Activated T-helper 1 cell treated with anti-CD3 and anti-CD28 coated beads, Interleukin-12 subunit alpha, Interleukin-12 subunit beta, Interleukin-2, Interleukin-4 antibody, amounts not matched to agents 30 ng/mL and 10 ng/mL and 1 ng/mL, durations not matched to agents 14 hours and 24 hours and 36 hours (primary cell): ENCODE measurements at places on chromosomes 2 and 18.

GRCh38 chr2:120343100-120343432 lies 2.9 kb upstream of the INHBB start:
- no peaks in the 10 kb centered on the region for H3K36me3 ChIP-seq
- peaks cover 61% of the 10 kb centered on the region for H3K27me3 ChIP-seq
- no peak for DNase-seq
- H3K27ac ChIP-seq = no peak overlapping the region

DNA sequence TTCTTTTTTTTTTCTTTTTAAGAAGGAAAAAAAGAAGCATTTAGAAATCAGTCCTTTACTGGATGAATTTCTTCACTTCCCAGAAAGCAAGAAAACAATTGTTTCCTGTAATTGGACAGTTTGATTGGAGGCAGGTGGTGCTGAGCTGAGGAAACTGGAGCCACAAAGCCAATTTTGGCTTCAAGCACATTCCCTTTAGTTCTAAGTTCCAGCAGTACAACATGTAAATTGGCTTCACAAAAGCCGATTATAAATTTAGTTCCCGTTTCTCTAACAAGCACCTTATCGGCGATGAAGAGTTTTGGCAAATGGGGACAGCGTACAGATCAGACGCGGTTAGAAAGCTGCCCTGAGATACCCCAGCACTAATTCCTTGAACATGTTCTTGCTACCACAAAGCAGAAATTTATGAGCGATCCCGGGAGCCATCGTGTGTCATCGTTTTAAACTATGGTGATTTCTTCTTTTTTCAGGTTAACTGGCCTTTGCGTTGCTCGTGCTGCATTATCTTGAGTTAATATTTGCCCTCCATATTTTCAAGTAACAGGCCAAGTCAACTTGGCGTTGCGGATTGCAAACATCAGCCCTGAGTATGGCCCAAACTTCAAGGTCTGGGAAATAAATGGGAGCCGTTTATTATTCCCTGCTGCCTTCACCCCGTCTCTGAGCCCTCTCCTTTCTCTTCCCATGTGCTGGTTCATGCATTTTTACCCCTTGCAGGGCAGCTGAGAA lies 190.4 kb upstream of the ID2 start:
- DNase-seq = no peak
- no peak overlapping the region for H3K27ac ChIP-seq
- peaks cover 3% of the 10 kb centered on the region for H3K36me3 ChIP-seq
- no peak overlapping the region for H3K4me3 ChIP-seq

DNA sequence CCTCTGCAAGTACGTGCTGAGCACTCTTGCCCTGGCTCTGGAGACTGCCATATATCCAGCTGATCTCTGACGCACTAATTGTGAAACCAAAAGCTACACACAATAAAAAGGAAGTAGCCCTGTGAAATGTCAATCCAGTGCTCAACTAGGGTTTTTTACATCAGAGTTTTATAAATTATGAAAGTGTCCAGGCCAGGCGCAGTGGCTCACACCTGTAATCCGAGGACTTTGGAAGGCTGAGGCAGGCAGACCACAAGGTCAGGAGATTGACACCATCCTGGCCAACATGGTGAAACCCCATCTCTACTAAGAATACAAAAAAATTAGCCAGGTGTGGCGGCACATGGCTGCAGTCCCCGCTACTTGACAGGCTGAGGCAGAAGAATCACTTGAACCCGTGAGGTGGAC lies 24.5 kb upstream of the PEX13 start:
- H3K27me3 ChIP-seq = no peaks in the 10 kb centered on the region
- peak overlapping the region; percentile 18 for H3K27ac ChIP-seq

DNA sequence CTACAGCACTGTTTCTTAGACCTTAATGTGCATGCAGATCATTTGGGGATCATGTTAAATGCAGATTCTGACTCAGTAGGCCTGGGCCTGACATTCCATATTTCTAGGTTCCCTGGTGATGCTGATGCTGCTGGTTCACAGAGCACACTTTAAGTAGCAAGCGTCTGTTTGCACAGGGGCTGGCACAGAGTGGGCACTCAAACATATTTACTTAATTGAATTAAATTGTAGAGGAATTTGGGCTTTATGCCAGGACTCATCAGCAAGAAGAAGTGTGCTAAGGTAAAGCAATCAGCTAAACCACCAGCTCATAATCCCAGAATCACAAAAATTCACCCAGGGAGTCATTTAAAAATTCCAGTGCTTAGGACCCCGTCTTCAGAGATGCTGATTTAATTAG lies 25.1 kb upstream of the INPP4A start:
- DNase-seq = no peak
- H3K4me3 ChIP-seq = no peak overlapping the region
- no peak overlapping the region for H3K27ac ChIP-seq
- H3K36me3 ChIP-seq = peaks cover 3% of the 10 kb centered on the region

- no peak overlapping the region for H3K27ac ChIP-seq
- H3K4me3 ChIP-seq = no peak overlapping the region
- no peaks in the 10 kb centered on the region for H3K36me3 ChIP-seq
- no peak for DNase-seq
- H3K27me3 ChIP-seq = no peaks in the 10 kb centered on the region
These were observed 309.7 kb downstream of the PLCL1 start for GRCh38 chr2:198114064-198114463.

- H3K27ac ChIP-seq = peak overlapping the region; percentile 7
- no peak for DNase-seq
- peaks cover 2% of the 10 kb centered on the region for H3K36me3 ChIP-seq
These were observed 156.2 kb downstream of the DTNA start for GRCh38 chr18:34866310-34866709.

DNA sequence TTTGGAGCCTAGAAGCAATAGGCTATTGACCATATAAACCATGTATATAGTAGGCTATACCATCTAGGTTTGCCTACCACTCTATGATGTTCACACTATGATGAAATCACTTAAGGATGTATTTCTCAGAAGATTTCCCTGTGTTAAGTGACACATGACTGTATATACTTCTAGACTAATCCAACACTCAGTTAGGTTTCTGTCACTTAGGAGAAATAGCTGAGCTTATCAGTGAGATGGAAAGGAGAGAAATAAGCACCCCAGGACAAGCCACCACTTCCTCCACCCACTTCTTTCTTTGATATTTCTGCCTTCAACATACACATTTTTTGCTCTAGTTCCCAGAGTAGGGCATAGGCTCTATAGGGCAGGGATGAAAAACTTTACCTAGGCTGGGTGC lies 7.8 kb downstream of the PECR start:
- no peak for DNase-seq
- H3K4me1 ChIP-seq = peaks cover 18% of the 10 kb centered on the region
- no peak overlapping the region for H3K4me3 ChIP-seq
- peaks cover 14% of the 10 kb centered on the region for H3K36me3 ChIP-seq
- H3K27me3 ChIP-seq = no peaks in the 10 kb centered on the region

DNA sequence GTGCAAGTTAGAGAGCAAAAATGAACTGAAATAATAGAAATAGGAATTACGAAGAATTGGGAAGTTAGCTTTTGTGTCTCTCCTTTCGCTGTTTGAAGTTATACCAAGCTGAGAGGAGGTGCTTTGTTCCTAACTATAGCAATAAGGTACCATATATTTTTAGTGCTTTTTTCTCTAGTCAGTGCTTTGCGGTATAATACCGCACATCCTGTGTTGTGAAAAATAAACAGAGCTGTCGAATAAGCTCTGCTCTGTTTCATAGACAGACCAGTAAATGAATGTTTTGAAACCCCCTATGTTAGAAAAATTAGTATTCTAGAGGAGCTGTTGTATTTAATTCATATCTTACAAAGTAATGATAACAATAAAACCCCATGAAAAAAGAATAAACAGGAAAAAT lies 130.8 kb downstream of the MAP4K4 start:
- H3K27me3 ChIP-seq = no peaks in the 10 kb centered on the region
- H3K4me3 ChIP-seq = peak overlapping the region; percentile 19
- H3K4me1 ChIP-seq = peaks cover 76% of the 10 kb centered on the region
- H3K36me3 ChIP-seq = peaks cover 23% of the 10 kb centered on the region
- peak overlapping the region; percentile 77 for H3K27ac ChIP-seq

DNA sequence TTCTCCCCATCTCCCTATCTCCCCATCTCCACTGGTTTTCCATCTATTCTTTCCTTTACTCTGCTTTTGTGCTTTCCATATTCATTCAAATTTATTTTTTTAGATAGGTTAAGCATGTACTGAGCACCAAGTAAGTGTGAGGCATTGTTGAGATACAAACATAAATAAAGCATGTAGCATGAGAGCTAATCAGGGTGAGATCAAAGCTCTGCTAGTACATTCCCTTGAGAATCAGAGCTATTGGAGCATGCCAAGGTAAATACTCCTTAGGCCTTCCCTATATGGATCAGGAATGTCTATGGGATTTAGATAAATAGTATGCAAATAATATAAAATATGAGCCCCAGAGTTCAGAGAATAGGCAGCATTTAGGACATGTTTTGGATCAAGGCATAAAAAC lies 25.3 kb downstream of the BABAM2 start:
- peaks cover 8% of the 10 kb centered on the region for H3K4me1 ChIP-seq
- peaks cover 21% of the 10 kb centered on the region for H3K36me3 ChIP-seq
- no peak for DNase-seq
- no peak overlapping the region for H3K27ac ChIP-seq
- no peaks in the 10 kb centered on the region for H3K27me3 ChIP-seq
- no peak overlapping the region for H3K4me3 ChIP-seq

DNA sequence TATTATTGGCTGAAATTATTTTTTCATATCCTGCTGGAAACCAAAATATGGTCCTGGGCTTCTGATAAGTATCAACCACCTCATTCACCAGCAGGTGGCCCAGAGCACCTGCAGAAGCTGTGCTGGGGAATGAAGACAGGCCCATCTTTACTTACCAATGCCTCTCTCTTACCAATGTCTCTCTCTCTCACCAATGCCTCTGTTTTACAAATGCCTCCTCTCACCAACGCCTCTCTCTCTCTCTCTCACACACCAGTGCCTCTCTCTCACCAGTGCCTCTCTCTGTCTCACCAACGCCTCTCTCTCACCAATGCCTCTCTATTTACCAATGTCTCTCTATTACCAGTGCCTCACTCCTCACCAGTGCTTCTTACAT lies 2.3 kb upstream of the MAL start:
- DNase-seq = peak; percentile 50
- H3K4me3 ChIP-seq = peak overlapping the region; percentile 73
- H3K27ac ChIP-seq = peak overlapping the region; percentile 85
- peaks cover 17% of the 10 kb centered on the region for H3K36me3 ChIP-seq

GRCh38 chr2:70964596-70965386 lies 13.6 kb upstream of the ANKRD53 start:
- peak; percentile 73 for DNase-seq
- no peaks in the 10 kb centered on the region for H3K36me3 ChIP-seq
- H3K4me1 ChIP-seq = peaks cover 9% of the 10 kb centered on the region
- H3K27me3 ChIP-seq = peaks cover 27% of the 10 kb centered on the region

- H3K4me3 ChIP-seq = no peak overlapping the region
- no peak overlapping the region for H3K27ac ChIP-seq
- peaks cover 21% of the 10 kb centered on the region for H3K36me3 ChIP-seq
- H3K27me3 ChIP-seq = no peaks in the 10 kb centered on the region
These were observed 10.3 kb downstream of the STK11IP start for GRCh38 chr2:219607931-219608330.

DNA sequence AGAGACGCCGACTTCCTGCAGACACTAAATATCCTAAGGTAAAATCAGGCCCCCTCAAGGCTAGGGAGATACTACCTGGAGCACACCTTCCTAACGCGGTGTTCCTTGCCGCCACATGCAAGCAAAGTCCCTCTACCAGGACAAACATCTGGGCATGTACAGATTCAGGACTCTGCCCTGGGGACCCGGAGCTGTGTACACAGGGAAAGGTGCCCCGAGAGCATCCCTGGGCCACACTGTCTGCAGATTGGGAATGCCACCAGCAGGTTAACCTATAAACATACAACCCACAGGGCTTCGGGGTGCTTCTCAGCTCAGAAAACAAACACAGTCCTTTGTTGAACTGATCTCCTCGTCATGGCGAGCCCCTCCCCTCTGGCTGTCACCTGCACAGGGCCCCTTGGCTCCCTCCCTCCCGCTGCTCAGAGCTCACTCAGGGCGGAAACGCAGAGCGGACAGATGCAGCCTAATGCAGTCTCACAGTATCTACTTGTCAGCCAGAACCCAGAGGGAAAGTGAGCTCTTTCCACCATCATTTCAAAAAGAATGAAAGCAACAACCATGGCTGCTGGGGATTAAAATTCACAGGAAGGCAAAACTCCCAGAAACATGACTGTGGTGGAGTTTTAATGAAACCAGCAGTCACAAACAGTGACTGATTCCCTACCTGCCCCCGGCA lies 218.8 kb downstream of the HDAC4 start:
- DNase-seq = no peak
- H3K4me3 ChIP-seq = no peak overlapping the region
- no peak overlapping the region for H3K27ac ChIP-seq
- peaks cover 32% of the 10 kb centered on the region for H3K36me3 ChIP-seq

DNA sequence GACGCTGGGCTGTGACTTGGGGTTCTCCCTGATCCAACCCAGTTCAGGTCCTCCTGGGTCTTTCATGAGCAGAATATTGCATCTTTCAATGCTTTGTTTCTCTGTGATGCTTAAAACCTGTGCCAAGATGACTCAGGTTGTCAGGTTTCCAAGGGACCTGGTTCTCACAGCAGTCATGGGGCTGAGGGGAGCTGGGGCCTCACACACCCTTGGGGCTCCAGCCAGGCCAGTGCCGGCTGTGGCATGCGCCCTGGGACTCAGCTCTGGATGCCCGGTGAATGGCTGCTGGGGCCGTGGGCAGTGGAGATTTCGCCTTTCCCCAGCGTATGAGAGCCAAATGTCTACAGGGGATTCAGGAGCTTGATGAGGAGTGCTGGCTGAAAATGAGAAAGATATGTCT lies 29.6 kb downstream of the EDAR start:
- H3K36me3 ChIP-seq = no peaks in the 10 kb centered on the region
- peaks cover 14% of the 10 kb centered on the region for H3K4me1 ChIP-seq
- no peak overlapping the region for H3K27ac ChIP-seq
- H3K4me3 ChIP-seq = no peak overlapping the region

DNA sequence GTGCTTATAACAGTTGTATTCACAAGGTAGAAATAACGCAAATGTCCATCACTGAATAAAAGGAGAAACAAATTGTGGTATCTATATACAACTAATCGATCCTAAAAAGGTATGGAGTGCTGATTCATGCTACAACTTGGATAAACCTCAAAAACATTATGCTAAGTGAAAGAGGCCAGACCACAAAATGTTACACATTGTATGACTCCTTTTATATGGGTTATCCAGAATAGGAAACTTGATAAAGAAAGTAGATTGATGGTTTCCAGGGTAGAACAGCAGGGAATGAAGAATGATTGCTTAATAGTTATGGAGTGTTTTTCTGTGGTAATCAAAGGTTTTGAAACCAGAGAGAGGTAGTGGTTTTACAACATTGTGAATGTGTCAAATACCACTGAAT lies 432.2 kb upstream of the TRIB2 start:
- DNase-seq = no peak
- peaks cover 23% of the 10 kb centered on the region for H3K27me3 ChIP-seq
- H3K4me3 ChIP-seq = no peak overlapping the region
- H3K36me3 ChIP-seq = no peaks in the 10 kb centered on the region

- DNase-seq = no peak
- H3K36me3 ChIP-seq = no peaks in the 10 kb centered on the region
- H3K4me3 ChIP-seq = no peak overlapping the region
- peaks cover 7% of the 10 kb centered on the region for H3K4me1 ChIP-seq
- peaks cover 17% of the 10 kb centered on the region for H3K27me3 ChIP-seq
These were observed 41.7 kb upstream of the IMP4 start for GRCh38 chr2:130300970-130301348.
